ENCODE measurements at places on chromosomes 1 and 21.

DNA sequence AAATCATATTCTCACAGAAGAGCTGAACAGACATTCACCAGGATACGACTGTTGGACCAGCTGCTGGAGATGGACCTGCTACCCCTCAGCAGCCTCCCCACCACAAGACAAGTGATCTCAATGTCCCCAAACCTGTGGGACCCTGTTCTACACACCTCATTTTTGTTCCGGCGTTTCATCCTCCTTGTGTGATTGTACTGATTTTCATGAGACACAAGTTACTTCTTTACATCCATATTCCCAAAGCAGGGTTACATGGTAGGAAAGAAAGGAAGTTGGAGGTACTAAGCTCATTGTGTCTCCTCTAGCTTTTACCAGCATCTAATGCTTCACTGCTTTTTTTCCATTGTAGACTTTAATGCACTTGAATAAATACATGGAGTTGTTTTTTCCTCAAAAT is 8.7 kb downstream of the ADAMTS1 start:
- DNase-seq: no peak

- no peak for DNase-seq
These were observed 26.4 kb upstream of the SUMO3 start for GRCh38 chr21:44844256-44844655.

- no peak for DNase-seq
These were observed 39.8 kb upstream of the SYNC start for GRCh38 chr1:32742199-32742947.

- no peak for DNase-seq
These were observed 13.3 kb downstream of the CSF1 start for GRCh38 chr1:109923946-109924275.

- DNase-seq: no peak
These were observed 1213.7 kb downstream of the KCNT2 start for GRCh38 chr1:195394567-195394966.

DNA sequence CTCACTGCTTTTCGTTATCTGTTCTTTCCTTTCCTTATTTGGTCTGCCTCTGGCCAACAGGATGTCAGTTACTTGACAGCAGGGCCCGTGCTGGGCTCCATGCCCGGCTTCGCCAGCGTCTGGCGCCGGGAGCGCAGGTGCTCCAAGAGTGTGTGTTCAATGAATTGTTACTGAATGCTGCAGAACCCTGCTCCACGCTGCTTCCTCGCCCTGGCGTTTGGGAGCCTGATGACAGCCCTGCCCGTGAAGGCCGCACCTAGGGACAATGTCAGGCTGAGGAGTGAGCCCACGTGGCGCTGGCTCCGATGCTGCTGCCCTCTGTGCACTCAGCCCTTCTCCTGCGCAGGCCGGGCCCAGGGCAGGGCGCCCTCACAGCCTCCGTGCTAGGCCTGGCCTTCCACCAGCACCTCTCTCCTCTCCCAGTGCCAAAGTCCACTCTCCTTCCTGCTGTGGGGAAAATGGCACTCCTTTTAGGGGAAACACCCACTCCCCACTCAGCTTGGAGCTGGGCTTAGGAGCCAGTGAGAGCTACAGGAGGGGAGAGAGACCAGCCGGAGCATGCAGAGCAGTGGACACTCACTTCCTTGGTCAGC is 51.4 kb downstream of the ACBD3 start:
- no peak for DNase-seq

GRCh38 chr1:184891440-184891839 is 82.9 kb downstream of the NIBAN1 start:
- no peak for DNase-seq

GRCh38 chr1:197770243-197770642 is 5.0 kb downstream of the DENND1B start:
- DNase-seq: no peak
